ENCODE measurements at places on chromosomes 3 and 15. TPM values are rescaled to one million over a fixed set of nuclear protein-coding genes. Genes with fewer than 3 reads are reported as not detected.

SH2D7 gene
- not detected for total RNA-seq

CACNA2D2 gene
- total RNA-seq, result 0.17 TPM

KNSTRN gene
- total RNA-seq, result 77.2 TPM

MRPL3 gene
- total RNA-seq, result 121 TPM

XIRP1 gene
- not detected for total RNA-seq

NEK10 gene
- total RNA-seq, result 0.34 TPM

DENND6A gene
- total RNA-seq, result 8.2 TPM

PLS1 gene
- total RNA-seq, result 2.2 TPM

RBP2 gene
- not detected for total RNA-seq

CCR8 gene
- total RNA-seq, result not detected

HTD2 gene
- 6.1 TPM for total RNA-seq

FHIT gene
- 0.50 TPM for total RNA-seq

TAGLN3 gene
- total RNA-seq, result 1.0 TPM

TTC23 gene
- 15.8 TPM for total RNA-seq

PDZRN3 gene
- 3.7 TPM for total RNA-seq

TBC1D23 gene
- 46.6 TPM for total RNA-seq

PLA1A gene
- not detected for total RNA-seq

GRK7 gene
- total RNA-seq, result not detected

WDR49 gene
- total RNA-seq, result not detected

PP2D1 gene
- not detected for total RNA-seq

Measured in bronchus fibroblast of lung (primary cell).